ENCODE measurements at places on chromosomes 7 and 10. TPM values are rescaled to one million over a fixed set of nuclear protein-coding genes. Genes with fewer than 3 reads are reported as not detected.

DNA sequence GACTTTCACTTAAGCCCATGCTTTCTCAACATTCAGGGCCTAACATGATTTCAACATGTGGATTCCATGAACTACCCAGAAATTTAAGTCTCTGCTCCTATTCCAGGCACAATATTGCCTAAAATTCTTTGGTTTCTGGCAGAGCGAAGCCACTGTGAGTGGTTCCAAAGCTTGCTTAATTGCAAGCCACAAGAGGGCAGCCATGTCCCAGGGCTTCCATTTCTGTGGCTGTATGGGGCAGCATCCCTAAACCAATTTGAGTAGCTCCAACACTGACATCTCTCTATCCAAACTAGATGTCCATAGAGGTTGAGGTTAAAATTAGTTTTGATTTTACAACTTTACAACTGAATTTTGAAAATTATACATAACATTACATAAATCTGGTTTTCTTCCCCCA, 56.3 kb upstream of the MDFIC start:
- DNase-seq: peak; percentile 50

GRCh38 chr10:3835770-3836169, 50.8 kb upstream of the KLF6 start:
- DNase-seq: no peak

DNA sequence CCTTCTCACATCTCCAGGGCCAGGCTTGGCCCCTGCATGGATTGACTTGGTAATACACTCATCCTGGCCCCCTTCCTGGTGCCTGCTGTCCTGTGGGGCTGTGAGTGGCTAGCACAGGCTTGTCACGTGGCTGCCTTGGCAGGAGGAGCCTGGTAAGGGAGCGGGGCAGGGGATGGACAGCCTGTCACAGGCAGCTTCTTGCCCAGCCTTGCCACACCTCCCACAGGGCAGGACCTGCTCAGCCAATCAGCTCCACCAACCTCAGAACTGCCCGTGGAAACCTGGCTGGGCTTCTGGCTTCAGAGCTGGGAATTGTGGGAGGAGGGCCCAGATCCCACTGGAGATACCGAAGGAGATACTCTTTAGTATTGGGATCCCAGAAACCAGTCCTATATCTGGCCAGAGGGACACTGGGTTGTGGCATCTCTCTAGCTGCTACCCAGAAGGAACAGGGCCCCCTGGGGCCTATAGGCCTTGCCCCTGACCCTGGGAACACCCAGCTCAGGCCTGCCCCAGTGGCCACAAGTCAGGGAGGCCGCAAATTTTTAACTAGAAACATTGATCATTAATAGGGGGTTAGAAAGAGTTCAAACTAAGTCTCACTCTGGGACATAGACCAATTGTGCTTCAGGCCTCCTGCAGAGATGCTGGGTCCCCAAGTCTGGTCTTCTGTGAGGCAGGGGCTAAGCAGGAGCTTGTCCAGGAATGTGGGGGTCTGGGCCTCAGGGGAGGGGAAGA, at the start of gene HOGA1:
HOGA1 (plus strand) TSS at position 330 of the 738 bp plus-strand sequence; CDS start at position 645, 315 bp downstream.
- DNase-seq: no peak

DNA sequence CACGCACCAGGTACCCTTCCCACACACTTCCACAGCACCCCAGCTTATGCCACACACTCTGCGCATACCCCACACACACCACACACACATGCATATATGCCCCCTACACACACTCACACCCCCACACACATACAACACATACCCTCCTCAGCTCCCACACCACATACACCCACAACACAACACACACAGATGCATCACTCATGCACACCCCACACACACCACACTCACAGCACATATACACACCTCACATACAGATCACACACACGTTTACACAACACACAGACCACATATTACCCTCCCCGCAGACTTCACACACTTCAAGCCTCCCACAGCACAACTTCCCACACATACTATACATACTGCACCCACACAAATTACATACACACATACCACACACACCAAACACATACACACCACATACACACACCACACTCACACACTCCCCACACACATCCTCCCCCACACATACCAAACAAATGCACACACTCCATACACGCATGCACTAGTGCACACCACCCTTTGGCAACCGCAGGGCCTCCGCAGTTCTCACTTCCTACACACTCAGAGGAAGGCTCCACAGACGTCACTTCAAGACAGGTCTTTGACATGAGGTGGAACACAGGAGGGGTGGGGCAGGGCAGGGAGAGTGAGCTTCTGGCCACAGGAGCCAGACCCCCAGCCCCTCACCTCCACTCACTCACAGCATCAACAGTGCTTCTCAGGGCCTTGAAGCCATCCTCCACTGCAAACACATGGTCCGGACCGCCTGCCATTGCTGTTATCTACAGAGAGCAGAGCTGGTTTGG, 18.5 kb upstream of the ANTXRL start:
- no peak for DNase-seq

DNA sequence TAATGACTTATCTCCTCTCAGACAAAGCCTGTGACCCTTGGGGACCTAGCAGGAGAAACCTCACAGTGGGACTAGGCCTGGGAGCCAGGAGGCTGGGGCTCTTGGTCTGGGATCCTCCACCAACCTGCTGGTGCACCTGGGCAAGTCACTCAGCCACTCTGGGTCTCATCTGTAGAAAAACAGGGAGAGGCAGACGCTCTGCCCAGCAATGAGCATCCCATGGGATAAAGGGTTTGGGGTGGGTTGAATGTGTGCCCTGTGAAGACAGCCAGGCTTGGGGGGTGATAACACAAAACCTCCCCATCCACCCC, 81.6 kb downstream of the ZMIZ1 start:
- no peak for DNase-seq

GRCh38 chr7:139231513-139232376, 708 bp downstream of the UBN2 start:
- DNase-seq: peak; percentile 27

- no peak for DNase-seq
These were observed 12.7 kb upstream of the SFMBT2 start for GRCh38 chr10:7423521-7423920.

DNA sequence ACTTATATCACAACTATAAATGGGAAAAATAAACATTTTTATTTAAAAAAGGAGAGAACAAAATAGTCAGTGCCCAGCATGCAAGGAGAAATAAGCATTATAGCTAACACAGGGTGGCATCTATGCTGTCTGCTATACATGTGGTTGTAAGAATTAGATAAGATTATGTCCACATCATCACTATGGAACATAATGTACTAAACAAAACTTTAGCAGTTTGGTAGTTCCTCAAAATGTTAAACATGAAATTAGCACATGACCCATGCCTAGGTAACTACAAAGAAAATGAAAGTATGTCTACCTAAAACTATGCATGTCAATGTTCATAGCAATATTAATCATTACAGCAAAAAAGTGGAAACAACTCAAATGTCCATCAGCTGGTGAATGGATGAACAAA, 28.7 kb upstream of the RUFY2 start:
- no peak for DNase-seq

DNA sequence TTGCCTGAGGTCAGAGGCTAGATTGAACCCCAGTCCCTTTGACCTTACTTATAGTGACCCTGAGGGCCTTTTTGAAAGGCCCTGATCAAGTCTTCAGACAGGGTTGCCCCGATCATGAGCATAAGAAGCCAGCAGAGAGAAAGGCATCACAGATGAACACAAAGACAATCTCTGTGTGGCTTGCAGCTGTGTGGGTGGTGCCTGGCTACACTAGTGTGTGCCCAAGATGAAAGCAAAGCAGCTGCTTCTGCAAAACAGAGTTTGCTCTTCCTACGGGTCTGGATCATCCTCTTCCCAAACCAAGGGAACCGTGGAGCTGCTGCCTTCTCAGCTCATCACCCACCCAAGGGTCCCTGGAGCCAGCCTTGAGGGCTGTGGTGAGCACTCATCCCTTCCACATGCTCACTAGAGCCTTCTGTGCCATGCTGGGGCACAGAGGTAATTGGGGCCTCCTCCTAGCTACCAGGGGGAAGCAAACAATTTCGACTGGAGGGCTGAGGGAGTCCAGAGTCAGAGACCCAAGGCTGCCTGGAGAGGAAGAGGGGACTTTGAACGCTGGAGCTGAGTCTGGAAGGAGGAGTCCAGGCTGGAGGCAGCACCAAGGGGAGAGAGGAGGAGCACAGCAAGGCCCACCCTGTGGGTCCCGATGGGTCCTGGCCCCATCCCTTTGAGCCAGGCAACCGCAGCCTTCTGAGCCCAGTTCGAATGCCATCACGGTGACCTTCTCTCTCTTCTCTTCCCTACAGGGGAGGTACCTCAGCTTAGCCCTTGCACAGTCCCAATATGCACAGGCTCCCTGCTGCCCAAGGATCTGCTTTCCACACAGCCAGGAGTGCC, 42.3 kb downstream of the ANTXRL start:
- DNase-seq: no peak

GRCh38 chr7:107874605-107875446, 16.2 kb upstream of the DLD start:
- DNase-seq: peak; percentile 20

The MACC1 gene
- 0.19 TPM for total RNA-seq

DNA sequence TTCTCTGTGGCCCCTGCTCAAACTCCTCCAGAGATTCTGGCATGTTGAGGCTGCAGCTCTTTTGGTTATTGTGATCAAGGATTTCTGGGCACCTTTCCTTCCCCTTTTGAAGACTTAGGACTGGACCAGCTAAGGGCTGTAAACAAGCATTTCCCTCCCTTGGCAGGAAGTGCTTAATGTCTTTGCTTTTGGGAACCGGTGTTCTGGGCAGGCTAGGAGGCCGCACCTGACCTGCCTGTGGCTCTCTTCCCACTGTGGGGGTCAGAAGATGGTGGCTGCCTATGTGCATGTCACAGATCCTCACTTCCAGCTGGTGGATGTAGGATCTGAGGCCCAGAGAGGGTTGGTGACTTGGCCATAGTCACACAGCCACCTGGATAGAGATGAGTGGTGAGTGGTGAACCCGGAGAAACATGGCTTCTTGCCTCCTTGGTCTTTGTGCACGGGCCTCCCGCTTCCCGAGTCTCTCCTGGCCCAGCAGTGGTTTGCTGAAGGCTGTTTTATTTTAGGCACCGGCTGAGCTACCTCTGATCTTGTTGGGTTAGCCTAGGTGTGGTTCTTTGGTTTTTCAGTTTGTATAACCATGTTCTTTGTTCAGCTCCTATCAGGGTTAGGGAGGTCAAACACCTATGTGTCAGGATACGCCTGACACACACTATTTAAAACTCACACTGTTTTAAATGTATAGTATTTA, 82.0 kb downstream of the GRK5 start:
- DNase-seq: no peak

DNA sequence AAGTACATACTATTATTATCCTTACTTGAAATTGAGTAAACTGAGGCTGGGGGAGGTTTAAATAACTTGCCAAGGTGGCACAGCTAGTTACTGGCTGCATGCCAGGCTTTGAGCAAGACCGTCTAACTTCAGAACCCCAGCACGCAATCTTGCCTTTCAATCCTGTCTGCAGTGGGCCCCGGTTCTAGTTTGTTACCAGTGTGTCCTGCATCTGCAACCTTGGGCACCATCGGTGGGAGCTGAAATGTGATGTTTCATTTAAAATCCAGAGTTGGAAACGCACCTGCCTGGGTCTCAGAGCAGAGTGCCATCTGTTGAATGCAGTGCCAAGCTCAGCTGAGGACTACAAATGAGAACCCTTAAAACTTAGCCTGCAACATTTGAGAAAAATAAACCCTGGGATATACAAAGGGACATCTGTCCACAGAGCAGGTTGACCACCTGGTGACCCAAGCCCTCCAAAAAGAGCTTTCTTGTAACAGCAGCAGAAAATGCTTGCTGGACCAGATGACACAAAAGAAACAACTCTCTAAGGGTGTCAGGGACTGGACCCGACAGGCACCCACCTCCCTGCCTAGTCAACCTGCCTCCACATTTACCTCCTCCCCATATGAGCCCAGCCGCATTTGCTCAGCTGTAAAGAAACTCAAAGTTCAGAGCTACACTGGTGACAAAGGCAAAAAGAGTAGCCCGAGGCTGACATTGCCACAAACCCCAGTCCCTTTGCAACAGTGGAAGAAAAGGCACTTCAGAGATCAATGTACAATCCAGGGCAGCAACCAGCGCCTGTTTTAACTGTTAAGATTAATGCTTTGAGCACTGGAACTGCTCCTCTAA, 1.7 kb downstream of the SH3PXD2A start:
- no peak for DNase-seq

DNA sequence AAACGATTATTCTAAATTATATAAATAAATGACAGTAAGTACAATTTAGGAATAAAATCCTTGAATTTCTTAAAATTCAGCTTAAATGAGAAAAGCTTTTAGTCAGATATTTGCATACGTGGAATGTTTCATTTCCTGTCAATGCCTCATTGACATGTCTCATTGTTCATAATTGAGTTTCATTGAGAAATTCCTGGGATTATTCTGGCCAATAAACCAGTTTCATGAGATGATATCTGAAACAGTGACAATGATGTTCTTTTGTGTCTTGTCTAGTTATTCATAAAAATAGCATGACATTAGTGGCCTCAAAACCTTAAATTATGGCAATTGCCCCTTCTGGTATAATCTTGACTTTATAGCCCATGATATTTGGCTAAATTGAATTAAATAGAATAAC, 95.8 kb downstream of the DKK1 start:
- DNase-seq: no peak

GRCh38 chr10:30121401-30121800, 62.0 kb upstream of the JCAD start:
- no peak for DNase-seq

- DNase-seq: no peak
These were observed 385.6 kb downstream of the DNAJB6 start for GRCh38 chr7:157722137-157723060.

- no peak for DNase-seq
These were observed 373.7 kb upstream of the MKI67 start for GRCh38 chr10:128499956-128500355.

DNA sequence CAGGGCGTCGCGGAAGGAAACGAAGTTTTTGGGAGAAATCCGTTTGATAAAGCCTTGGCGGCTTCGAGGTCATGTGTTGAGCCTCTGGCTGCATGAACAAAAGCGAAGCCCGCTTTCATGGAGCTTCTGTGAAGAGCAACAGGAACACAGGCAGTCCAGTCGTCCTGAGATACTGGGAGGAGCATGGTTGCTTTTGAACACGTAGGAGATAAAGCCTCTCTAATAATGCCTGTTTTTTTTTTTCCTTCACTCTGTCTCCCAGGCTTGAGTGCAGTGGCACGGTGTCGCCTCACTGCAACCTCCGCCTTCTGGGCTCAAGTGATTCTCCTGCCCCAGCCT, 473 bp upstream of the ZNF32 start:
- DNase-seq: no peak

- no peak for DNase-seq
These were observed 7.5 kb downstream of the MET start for GRCh38 chr7:116679500-116679899.

- peak; percentile 46 for DNase-seq
These were observed 581 bp downstream of the FAM3C start for GRCh38 chr7:121395494-121395960.

The ADAP1 gene
- total RNA-seq: 17.3 TPM

- DNase-seq: no peak
These were observed 22.4 kb upstream of the KLF6 start for GRCh38 chr10:3807211-3807927.
